Fibroblast of the aortic adventitia (primary cell): ENCODE measurements at places on chromosomes 16 and 17. TPM values are rescaled to one million over a fixed set of nuclear protein-coding genes. Genes with fewer than 3 reads are reported as not detected.

Gene CSH2
- not detected in 2 replicates for total RNA-seq

Gene ZNF267
- total RNA-seq, result 13.6 and 17.7 TPM in 2 replicates

Gene HOXB13
- not detected in 2 replicates for total RNA-seq

Gene TMEM114
- not detected in 2 replicates for total RNA-seq

Gene LRRC36
- total RNA-seq, result not detected in 2 replicates

Gene PTGES3L
- total RNA-seq, result 0.18 and 0.65 TPM in 2 replicates

Gene ACE
- 16.9 and 24.3 TPM in 2 replicates for total RNA-seq

Gene FOXN1
- total RNA-seq, result not detected in 2 replicates

Gene IRX5
- total RNA-seq, result 0.27 and 2.5 TPM in 2 replicates

Gene C16orf89
- 1.6 and 4.6 TPM in 2 replicates for total RNA-seq

Gene MSLN
- total RNA-seq, result not detected in 2 replicates

Gene CCDC92B
- total RNA-seq, result not detected in 2 replicates

Gene CBX8
- total RNA-seq, result 1.5 and 1.7 TPM in 2 replicates

Gene SPATA22
- total RNA-seq, result not detected in 2 replicates

Gene ABCC12
- total RNA-seq, result not detected in 2 replicates

Gene TPPP3
- 0.74 and 0.99 TPM in 2 replicates for total RNA-seq

Gene KRTAP1-1
- not detected in 2 replicates for total RNA-seq

Gene TMEM88
- total RNA-seq, result 0.18 TPM in 1 of 2 replicates, not detected in the other

Gene KRT9
- total RNA-seq, result not detected in 2 replicates

Gene KRTAP2-3
- not detected in 2 replicates for total RNA-seq

Gene RRN3
- total RNA-seq, result 26.1 and 27.9 TPM in 2 replicates

Gene POLR3K
- 5.1 and 6.1 TPM in 2 replicates for total RNA-seq

Gene LRRC37A
- total RNA-seq, result 1.4 and 2.3 TPM in 2 replicates

Gene TBC1D26
- 0.65 TPM in 1 of 2 replicates, not detected in the other for total RNA-seq

Gene NOXO1
- not detected in 2 replicates for total RNA-seq

Gene USP7
- 55.3 and 141 TPM in 2 replicates for total RNA-seq

Gene KRT12
- not detected in 2 replicates for total RNA-seq

Gene SLC47A1
- 0.27 and 0.65 TPM in 2 replicates for total RNA-seq

Gene PYY
- not detected in 2 replicates for total RNA-seq

Gene WNT3
- 0.63 and 0.65 TPM in 2 replicates for total RNA-seq

Gene TMEM132E
- total RNA-seq, result under 0.01 and 0.74 TPM in 2 replicates

Gene G6PC1
- total RNA-seq, result not detected in 2 replicates

Gene TP53TG3B
- not detected in 2 replicates for total RNA-seq

Gene ANKFN1
- not detected in 2 replicates for total RNA-seq

Gene NLRC3
- total RNA-seq, result not detected in 2 replicates

Gene SPHK1
- 31.7 and 84.0 TPM in 2 replicates for total RNA-seq

Gene PNMT
- not detected in 2 replicates for total RNA-seq

Gene PPL
- 53.9 and 57.9 TPM in 2 replicates for total RNA-seq

Gene TSPAN10
- total RNA-seq, result 2.7 and 4.5 TPM in 2 replicates

Gene CETP
- not detected in 2 replicates for total RNA-seq

Gene PPP4C
- total RNA-seq, result 70.8 and 154 TPM in 2 replicates

Gene KRT32
- total RNA-seq, result 0.09 TPM in 1 of 2 replicates, not detected in the other

Gene RAB37
- total RNA-seq, result 0.09 TPM in 1 of 2 replicates, not detected in the other

Gene CHRNE
- total RNA-seq, result 0.33 and 4.9 TPM in 2 replicates

Gene TERB1
- 0.08 and 0.09 TPM in 2 replicates for total RNA-seq

Gene ADAD2
- total RNA-seq, result not detected in 2 replicates

Gene PDILT
- total RNA-seq, result not detected in 2 replicates

Gene CNTNAP4
- total RNA-seq, result 0.49 and 2.4 TPM in 2 replicates

Gene SLC12A3
- total RNA-seq, result not detected in 2 replicates

Gene SLC25A39
- 61.5 and 62.7 TPM in 2 replicates for total RNA-seq
